ENCODE measurements at places on chromosomes 7 and 10.

DNA sequence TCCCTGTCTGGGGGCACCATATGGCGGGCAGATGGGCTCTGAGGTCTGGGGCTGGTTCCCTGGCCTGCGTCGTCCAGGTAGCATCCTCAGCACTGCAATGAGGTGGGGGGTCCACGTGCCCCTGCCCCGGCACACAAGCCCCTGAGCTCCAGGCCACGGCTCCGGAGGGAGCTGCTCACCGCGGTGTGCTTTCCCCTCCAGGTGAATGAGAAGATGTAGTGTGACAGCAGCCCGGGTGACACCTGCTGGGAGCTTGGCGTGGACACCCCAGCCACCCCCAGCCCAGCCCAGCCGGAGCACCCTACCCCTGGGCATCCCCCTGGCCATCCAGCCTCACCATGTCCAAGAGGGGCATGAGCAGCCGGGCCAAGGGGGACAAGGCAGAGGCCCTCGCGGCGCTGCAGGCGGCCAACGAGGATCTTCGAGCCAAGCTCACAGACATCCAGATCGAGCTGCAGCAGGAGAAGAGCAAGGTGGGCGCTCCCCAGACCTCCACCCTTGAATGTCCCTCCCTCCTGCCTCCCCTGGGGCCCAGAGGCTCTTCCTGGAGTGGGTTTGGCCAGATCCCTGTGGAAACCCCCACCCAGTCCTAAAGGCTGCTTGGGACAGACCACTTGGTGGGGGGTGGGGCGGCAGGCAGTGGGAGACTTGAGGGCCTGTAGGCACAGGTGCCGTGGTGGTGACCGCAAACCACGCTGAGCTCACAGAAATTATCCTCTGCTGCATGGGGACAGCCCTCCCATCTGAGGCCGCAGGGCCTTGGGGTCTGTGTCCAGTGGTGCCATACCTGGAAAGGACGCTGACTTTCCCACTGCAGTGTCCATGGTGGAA, 38.9 kb downstream of the JAKMIP3 start:
- no peak for DNase-seq

DNA sequence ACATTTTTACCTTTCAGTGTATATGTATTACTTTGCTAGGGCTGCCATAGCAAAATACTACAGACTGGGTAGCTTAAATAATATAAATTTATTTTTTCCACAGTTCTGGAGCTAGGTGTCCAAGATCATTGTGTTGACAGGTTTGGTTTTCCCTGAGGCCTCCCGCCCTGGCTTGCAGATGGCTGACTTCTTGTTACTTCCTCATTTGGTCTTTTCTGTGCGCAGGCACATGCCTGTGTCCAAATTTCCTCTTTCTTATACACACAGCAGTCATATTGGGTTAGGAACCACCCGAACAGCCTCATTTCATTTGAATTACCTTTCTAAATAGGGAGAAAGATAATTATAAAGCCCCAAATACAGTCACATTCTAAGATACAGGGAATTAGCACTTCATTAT, 521.6 kb upstream of the SORCS1 start:
- no peak for DNase-seq

DNA sequence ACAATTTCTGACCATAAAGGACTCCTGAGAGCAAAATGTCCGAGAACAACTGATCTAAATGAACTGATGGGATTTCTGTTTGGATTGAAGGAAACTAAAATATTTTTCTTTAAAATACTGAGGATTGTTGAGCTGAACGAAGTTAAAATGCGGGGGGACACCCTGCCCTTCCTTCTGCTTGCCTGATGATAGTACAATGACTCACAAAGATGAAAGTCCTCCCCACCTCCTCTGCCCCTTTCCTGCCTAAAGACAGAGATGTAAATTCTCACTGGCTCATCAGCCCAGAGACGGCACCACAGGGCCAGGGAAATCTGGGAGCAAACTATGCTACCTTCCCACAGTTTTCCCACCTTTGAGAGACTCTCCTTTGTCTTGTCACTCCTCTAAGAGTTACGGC, 180.6 kb downstream of the PHTF2 start:
- peak; percentile 47 for DNase-seq

- no peak for DNase-seq
Measured at GRCh38 chr7:158239290-158239981, 348.2 kb downstream of the PTPRN2 start.

- DNase-seq = no peak
Measured at GRCh38 chr7:112358513-112358912, 91.7 kb upstream of the IFRD1 start.

GRCh38 chr7:51160990-51161615, 155.5 kb downstream of the COBL start:
- peak; percentile 43 for DNase-seq

DNA sequence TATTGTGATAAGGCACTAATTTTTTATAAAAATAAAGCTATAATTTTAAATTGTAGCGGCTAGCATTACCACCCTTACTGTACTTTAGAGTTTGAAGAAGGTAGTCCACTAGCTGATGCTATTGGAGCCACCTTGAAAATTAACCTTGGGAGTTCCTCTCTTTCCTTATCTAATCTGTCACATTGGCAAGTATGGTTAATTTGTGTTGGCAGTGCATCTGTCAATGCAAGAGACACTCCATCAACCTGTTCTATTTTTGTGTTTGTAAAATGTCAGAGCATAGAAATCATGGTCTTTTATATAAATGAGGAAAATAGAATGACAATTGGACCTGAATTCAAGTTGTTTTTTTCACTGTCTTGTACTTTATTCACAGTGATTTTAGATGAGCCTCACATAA, 20.5 kb downstream of the GLCCI1 start:
- no peak for DNase-seq

DNA sequence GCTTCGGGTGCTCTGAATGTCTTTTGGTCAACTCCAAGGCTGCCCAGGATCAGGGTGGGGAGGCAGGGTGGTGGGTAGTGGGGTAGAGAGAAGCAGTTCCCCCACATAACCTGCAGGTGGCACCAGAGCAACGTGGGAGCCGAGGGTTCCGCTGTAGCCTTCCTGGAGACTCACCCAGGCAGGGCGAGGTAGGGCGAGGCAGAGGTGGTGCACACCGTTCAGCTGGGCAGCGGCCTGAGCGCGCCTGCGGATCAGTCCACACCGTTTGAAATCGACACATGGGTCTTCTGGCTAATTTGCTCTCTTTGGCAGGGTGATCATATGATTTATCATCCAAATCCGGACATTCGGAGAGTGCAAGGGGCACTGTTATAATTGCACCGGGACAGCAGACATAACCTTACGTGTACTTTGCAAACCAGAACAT, 41.4 kb upstream of the MAP3K8 start:
- peak; percentile 52 for DNase-seq

DNA sequence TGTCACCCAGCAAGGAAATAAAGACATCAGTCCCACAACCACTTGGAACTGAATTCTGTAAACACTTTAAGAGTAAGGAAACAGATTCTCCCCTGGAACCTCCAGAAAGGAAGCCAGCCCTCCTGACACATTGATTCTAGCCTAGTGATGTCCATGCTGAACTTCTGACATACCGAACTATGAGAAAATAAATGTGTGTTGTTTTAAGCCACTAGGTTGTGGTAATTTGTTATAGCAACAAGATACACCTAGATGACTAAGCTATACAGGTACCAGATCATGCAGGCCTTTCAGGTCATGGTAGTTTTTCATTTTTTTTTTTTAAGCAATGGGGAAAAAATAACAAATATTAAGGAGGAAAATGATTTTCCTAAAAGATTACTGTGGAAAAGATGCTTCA, 37.6 kb upstream of the LRRTM3 start:
- no peak for DNase-seq
